Gastrocnemius medialis (tissue), 4 donors: ENCODE measurements at places on chromosomes 6 and 20. TPM values are rescaled to one million over a fixed set of nuclear protein-coding genes. Genes with fewer than 3 reads are reported as not detected.
A peak's percentile ranks its signal among the peaks of the same experiment; 100 is the strongest.

DNA sequence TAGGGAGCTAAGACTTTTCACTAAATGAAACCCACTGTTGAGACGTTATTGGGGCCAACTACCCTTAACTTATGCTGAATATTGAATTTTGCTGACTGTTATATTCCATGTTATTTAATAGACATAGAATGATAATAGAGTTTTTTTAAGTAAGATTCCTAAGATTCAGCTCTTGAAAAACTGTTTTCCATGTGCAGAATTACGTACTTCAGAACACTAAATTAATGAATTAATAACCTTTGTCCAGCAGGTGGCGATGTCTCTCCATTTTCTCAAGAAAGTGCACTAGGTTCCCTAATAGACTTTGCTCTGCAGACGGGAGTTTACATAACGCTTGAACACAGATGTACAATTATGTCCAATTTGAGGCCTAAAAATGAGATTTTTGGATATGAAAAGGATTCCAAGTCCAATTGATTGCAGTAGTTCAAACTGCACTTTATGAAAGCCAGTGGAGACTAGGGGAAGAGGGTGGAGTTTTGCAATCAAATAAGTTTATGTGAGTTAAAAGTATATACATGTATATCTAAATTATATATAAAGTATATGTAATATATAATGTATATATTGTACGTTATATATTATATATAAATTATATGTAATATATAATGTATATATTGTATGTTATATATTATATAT lies 282.1 kb downstream of the UST start:
- no peaks in the 10 kb centered on the region for H3K36me3 ChIP-seq
- H3K4me3 ChIP-seq = no peak overlapping the region
- no peak overlapping the region for H3K27ac ChIP-seq

DNA sequence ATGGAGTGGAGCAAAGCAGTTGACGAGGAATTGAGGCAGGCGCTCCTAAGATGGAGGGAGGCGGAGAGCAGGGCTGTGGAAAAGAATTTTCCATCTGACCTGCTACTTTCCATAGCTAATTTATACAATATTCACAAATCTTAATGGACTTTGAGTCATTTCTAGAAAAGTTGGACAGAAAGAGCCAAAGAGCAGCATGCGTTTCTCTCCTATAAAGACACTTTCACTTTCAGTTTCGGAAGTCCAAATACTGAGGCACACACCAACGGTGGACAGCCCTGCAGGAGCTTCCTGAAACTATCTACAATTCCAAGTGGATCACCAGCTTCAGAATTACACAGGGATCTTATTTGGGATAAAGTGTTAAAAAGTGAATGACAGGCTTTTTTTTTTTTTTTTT lies 43.5 kb downstream of the PANK2 start:
- H3K4me1 ChIP-seq = peaks cover 45% of the 10 kb centered on the region
- no peak for DNase-seq
- no peaks in the 10 kb centered on the region for H3K36me3 ChIP-seq
- no peaks in the 10 kb centered on the region for H3K27me3 ChIP-seq
- H3K27ac ChIP-seq = peak overlapping the region; percentile 70

Gene ZNF133
- total RNA-seq = 11.2 TPM

- peak overlapping the region; percentile 73 for H3K27ac ChIP-seq
- no peaks in the 10 kb centered on the region for H3K27me3 ChIP-seq
- no peak overlapping the region for H3K4me3 ChIP-seq
Measured at GRCh38 chr6:166611631-166612030, 15.4 kb downstream of the RPS6KA2 start.

Gene PDYN
- not detected for total RNA-seq
